ENCODE measurements at places on chromosomes 5 and 9.
A peak's percentile ranks its signal among the peaks of the same experiment; 100 is the strongest.

GRCh38 chr9:88233091-88233490 is 94.8 kb upstream of the SPATA31C2 start:
- DNase-seq, result no peak

DNA sequence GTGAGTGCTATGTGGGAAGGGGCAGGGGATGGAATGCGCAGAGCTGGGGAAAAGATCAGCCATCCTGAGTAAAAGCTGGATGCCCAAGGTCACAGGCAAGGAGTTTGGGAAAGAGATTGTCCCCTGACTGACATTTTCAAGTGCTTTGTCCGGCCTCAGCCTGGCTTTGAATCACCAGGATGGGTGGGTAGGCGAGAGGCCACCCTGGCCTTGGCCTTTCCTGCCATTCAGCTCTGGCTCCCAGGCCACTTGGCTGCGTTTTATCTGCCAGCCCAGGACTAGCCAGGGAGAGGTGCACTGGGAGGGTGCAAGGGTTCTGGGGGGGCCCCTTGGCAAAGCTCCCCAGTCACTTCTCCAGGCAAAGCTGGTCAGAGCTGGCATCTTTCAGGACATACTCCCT is 37.4 kb upstream of the SYNPO start:
- DNase-seq, result no peak

- peak; percentile 29 for DNase-seq
These were observed 51.5 kb downstream of the MLLT3 start for GRCh38 chr9:20570756-20571155.

DNA sequence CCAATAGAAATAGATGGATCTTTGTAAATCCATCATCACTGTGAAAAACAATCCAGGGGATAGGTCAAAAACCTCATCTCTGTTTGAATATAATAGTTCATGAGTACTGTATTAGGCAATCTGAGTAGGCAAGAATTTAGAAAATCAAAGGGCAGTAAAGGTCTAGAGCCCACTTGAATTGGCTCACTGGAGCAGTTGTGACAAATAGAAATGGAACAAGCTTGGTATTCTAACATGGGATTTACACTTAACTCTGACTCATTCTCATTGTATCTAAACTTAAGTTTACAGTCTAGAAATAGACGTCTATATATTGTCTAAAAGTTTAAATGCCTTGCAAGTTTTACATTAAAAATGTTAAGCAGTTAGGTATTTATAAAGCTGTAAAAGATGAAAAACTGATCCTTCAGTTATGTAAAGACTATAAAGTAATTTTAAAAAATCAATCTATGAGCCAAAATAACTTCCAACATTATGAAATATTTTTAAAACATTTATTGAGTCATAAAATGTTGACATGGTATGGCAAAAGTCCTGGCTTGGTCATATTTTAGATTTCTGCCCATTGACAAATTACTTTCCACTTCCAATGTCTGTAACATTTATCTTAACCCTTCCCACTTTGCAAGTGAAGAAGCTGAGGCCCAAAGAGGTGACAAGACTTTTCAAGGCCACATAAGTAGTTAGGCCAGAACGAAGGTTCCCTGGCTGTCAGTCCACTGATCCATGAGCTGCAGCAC is 203.7 kb upstream of the NREP start:
- peak; percentile 68 for DNase-seq

GRCh38 chr9:98191181-98191608 is 1.2 kb downstream of the CORO2A start:
- no peak for DNase-seq

DNA sequence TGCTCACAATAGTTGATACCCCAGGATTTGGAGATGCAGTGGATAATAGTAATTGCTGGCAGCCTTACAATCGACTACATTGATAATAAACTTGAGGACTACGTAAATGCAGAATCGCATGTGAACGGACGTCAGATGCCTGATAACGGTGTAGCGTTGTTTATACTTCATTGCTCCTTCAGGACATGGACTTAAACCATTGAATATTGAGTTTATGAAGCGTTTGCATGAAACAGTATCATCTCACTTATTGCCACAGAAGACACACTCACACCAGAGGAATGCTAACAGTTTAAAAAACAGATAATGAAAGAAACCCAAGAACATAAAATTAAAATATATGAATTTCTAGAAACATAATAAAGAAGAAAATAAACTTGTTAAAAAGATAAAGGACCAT is 101.6 kb downstream of the GABBR2 start:
- DNase-seq, result no peak

DNA sequence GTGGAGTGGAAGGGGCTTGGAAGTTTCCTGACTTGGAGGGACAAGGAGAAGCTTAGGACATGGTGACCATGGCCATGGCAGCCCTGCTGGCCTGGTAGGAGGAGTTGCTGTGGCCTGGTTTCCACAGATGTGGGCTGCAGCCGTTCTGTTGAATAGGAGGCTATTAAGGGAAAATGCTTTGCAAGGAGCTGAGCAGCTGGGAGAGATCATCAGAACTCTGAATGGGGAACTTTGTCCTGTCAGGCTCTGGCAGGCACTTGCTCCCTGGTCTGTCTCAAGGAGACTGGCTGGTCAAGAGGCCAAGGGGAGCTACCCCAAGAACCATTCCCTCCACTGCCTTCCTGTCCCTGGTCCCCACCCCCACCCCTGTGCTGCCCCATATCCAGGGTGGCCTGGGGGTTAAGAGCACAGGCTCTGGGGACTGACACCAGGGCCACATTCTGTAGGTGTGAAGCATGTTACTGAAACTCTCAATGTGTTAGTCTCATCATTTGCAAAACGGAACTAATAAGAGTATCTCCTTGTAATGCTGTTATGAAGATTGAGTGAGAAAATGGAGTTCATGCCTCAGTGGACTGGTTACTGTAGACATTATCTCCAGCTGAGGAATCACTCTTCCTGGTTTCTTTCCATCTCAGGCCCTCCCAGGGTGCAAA is 84.0 kb upstream of the ARAP3 start:
- no peak for DNase-seq

- no peak for DNase-seq
These were observed 56.9 kb downstream of the SNX24 start for GRCh38 chr5:122902263-122902662.

- no peak for DNase-seq
These were observed 263.3 kb downstream of the TMEM167A start for GRCh38 chr5:82813861-82814260.

- no peak for DNase-seq
These were observed 123.1 kb downstream of the PDE8B start for GRCh38 chr5:77333451-77334123.

- no peak for DNase-seq
These were observed 17.6 kb upstream of the UNC5A start for GRCh38 chr5:176792655-176793342.

- DNase-seq, result no peak
These were observed 102.0 kb downstream of the RFK start for GRCh38 chr9:76292246-76292645.

All from skeletal muscle cell (primary cell).